HTR-8/SVneo (cell line): ENCODE measurements at places on chromosomes 1 and 21.
A peak's percentile ranks its signal among the peaks of the same experiment; 100 is the strongest.

DNA sequence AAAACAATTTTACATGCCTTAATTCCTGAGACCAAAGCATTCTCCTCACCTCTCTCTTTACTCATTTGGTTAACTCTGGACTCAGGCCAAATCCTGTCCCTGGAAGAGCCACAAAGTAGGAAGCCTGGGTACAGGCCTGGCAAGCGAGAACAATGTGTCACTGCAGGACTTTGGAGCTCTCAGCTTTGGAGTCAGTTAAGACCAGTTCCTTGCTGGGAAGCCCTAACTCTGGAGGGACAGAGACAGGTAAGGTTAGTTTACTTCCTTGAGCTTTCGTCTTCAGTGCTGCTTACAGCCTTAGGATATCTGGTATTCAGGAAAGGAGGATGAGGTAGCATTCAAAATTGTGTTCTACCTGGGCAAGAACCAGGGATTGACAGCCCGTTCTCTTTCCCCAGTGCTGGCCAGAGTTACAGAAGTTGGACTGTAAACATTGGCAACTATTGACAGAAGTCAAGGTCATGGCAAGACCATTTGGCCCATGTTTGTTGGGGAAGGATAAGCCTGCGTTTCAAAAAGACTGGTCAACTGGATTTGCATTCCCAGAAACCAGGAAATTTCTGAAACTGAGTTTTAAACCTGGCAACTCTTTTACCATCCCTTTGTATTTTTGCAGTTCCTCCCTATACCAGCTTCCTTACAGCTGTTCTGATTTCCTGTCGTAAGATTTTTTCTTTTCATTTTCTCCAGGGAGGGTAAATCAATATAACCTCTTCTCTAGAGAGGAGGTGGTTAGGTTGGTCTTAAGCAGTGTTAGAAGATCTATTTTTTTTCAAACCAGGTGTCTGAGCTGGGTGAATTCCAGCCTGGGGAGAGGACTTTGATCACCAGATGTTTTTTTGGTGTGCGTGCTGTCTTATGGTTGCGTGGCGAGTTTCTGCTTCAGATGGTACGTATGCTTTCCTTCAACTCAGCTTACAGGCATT, at the start of gene C4BPB:
Gene C4BPB, plus strand, starts transcription at position 160 of the 926 bp plus-strand sequence. Its CDS starts 672 bp downstream, at position 832.
- DNase-seq, result no peak

GRCh38 chr1:48061162-48062136, 64.3 kb upstream of the TRABD2B start:
- peak; percentile 19 for DNase-seq

DNA sequence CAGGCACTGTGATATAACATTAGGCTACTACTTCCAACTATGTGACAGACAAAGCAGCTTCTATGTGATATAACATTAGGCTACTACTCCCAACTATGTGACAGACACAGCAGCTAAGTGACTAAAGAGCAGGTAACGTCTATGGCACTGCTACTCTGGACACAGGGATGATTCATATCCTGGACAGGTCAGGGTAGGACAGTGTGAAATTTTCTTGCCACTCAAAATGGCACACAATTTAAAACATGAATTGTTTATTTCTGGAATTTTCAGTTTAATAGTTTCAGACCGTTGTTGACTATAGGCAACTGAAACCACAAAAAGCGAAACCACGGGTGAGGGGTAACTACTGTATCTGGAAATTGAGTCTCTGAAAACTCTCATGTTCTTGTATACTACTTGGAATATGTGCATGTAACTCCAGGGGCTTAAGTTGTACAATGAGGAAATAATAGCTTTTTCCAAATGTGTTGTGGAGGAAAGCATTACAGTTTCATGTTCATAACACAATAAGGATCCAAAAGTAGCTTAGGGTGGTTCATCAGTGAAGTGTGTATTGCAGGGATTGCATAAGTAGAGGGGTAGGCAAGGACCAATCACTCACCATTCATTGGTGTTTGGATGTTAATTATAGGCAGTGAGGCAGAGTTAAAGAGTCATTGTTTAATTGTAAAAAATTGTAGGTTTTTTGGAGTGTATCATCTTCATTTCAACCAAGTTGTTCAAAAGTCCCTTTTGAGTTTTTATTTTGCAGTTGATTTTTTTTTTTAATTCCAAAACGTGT, 5.3 kb downstream of the DTL start:
- no peak for DNase-seq

DNA sequence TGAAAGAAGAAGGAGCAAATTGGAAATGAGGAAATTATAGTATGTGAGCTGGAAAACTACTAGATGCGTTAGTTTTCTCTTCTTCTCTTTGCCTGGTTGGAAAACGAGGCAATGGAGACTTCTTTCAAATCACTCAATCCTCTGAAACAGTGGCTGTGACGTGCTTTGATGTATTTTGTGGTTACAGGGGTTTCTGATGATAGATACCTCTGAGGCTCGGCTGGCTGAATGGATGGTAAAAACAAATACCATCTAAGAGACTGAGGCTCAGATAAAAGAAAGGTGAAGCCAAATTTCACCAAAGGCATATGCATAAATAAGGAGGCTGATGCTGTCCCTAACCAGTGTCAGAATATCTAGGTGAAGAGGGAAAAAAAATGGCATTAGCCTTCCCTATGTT, 15.1 kb downstream of the MAB21L3 start:
- no peak for DNase-seq

DNA sequence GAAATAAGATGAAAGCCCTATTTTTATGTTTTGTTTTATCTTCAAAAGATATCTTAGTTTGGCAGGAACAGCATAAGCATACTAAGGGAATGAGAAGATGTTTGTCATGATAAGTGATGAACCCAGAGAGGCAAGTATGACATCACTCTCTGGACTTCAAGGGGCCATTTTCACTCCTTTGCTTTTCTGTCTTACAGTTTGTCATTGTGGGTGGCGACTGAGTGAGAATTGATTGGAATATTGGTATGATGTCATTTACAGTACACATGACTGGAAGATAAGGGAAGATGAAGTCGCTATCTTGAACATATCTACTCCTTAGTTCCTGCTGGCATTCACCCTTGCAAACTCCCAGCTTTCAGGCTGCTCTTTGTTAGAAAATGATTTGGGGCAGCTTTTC, 258.1 kb upstream of the RAB4A start:
- no peak for DNase-seq

DNA sequence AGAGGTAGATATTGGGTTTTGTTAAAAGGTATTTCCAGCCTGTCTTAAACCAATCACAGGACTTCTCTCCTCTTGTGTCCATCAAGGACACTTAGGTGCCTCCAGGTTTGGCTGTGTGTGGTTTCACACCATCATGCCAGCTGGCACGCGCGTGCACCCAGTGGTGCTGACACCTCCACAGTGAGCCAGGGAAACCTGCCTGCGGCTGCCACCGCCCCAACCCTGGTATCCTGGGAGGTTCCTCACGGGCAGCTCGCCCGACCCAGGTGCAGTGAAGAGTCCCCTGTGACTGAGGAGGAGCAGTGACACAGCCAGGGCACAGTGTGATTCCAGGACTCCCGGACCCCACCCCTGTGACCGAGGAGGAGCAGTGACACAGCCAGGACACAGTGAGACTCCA, 13.2 kb upstream of the COL6A2 start:
- no peak for DNase-seq

- DNase-seq, result no peak
Measured at GRCh38 chr21:40972151-40972550, 125.2 kb upstream of the DSCAM start.

DNA sequence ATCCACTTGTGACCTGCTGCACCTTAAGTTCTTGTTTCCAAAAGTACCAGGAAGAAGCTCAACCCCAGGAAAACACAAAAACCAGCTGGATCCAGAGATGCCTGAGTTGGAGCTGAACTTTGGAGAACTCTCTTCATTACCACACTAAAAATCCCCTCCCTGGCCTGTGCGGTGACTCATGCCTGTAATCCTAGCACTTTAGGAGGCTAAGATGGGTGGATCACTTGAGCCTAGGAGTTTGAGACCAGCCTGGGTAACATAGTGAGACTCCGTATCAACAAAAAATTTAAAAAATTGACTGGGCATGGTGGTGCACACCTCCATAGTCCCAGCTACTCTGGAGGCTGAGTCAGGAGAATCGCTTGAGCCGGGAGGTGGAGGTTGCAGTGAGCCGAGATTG, 6.2 kb downstream of the MAP1LC3C start:
- DNase-seq, result no peak

DNA sequence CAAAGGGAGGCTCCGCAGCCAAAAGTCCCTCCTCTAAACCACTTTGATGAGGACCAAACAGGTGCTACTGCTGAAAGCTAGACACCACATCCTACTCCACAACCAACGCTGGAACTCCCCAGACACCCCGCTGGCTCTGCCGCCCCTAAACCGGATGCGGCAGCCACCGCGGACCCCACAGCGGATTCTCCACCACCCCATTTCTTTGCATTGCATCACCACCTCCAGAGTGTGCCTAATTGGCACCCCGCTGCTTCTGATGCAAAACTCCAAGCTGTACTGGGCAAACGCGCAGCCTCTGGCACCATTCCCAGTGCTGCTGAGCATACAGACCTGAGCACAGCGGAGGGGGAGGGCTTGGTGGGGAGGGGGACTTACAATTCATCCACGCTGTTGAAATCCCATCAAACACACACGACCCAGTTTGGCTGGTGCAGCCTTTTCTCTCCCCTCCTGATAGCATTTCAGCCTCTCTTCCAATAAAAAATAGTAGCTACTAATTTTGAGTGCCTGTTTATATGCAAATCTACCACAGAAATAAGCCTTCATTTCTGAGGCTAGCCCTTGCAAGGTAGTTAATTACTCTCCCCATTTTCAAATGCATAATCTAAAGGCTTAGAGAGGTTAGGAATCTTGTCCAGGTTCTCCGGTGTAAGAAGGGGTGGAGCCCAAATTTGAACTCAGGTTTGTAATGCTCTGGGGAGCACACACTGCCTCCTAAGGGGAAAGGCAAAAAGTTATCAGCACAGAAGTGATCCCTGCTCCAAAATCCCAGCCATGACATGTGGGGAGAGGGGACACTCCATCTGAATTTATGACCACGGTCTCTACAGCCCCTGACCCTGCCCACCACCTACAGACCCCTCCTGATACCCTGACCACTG, 12.2 kb upstream of the RGS16 start:
- no peak for DNase-seq

GRCh38 chr1:60153961-60154360, 80.4 kb upstream of the C1orf87 start:
- DNase-seq, result no peak

DNA sequence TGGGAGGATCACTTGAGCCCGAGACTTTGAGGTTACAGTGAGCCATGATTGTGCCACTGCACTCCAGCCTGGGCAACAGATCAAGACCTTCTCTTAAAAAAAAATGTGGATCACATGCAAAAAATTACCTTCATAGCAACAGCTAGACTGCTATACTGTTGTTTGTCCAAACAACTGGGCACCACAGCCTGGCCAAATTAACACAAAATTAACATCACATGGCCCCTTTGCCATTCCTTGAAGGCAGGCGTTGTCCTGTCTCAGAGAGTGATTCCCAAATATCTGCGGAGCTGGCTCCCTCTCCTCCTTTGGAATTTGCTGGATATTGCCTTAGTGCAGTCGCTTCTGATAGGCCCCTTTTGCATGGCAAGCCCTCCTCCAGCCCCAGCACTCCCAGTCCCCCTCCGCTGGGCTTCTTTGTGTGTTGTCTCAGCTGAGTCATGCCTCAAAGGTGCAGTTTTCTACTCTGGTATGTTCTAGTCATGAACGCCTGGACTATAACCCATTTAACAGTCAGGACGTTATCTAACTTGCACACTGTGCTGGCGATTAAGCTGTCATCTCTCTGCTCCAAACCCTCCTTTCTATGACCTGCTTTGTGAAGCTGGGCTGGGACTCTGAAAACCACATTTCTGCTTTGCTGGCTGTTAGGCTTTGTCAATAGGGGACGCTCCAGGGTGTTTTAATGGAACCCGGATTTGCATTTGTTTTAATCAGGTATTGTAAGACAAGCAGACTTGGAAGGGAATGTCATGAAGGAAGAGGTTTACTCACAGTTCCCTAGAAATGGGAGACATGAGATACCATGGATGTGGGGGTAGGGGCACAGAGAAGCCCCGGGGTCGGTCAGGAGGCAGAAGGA, 20.1 kb upstream of the HPCAL4 start:
- DNase-seq, result no peak

GRCh38 chr1:56712150-56712549, 67.0 kb downstream of the PRKAA2 start:
- no peak for DNase-seq

DNA sequence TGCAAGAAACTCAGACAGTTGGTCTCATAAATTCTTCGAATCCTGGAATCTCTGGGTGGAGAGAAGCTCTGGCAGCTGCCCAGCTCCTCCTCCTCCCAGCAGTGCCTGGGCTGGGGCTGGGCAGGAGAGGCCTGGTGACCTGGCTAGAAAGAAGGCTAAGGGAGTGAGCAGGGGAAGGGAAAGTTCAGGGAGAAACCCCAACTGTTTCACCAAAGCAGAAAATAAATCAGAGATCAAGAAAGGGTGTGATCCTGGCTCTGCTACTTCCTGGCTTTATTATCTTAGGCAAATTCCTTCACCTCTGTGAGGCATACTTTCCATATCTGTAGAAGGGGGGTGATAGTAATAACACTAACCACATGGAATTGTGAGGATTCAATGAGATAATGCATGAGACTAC, 8.8 kb upstream of the COL16A1 start:
- peak; percentile 66 for DNase-seq

DNA sequence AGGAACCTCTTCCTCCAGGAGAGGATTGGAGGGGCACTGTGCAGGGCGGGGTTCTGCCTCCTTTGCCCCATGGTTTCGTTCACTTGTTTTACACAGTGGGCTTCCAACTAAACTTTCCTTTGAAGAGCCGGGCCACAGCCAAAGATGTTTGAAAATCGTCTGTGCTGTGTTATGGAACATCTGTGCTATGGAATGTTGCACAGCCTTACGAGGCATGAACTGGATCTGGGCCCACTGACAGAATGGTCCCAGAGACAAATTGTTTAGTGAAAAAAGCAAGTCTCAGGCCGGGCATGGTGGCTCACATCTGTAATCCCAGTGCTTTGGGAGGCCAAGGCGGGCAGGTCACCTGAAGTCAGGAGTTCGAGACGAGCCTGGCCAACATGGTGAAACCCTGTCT, 12.6 kb upstream of the MEF2D start:
- no peak for DNase-seq

- peak; percentile 59 for DNase-seq
Measured at GRCh38 chr1:180231506-180231921, 1.4 kb downstream of the LHX4 start.

DNA sequence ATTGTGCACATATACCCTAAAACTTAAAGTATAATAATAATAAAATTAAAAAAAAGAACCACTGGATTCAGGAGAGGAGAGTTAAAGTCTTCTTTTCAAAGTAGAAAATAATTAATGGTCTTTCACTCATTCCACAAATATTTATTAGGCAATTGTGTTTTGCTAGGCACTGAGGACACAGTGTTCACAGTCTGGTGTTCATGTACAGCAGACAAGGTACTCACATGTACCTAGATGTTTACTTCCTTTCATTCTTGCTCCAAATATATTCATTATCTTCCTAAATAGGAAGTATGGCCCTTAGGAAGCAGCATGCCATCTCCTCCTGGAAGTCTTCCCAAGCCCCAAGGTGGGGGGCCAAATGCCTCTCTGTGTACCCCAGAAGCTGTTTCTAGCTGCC, 265.0 kb downstream of the NPHP4 start:
- no peak for DNase-seq

GRCh38 chr1:8663090-8663802, 154.2 kb downstream of the RERE start:
- DNase-seq, result no peak
